Aorta (tissue), 5 donors: ENCODE measurements at places on chromosomes 2 and 18. TPM values are rescaled to one million over a fixed set of nuclear protein-coding genes. Genes with fewer than 3 reads are reported as not detected.

The PAX3 gene
- total RNA-seq: 0.60 TPM

The OTOS gene
- not detected for total RNA-seq

The CCDC121 gene
- total RNA-seq: 2.2 TPM

DNA sequence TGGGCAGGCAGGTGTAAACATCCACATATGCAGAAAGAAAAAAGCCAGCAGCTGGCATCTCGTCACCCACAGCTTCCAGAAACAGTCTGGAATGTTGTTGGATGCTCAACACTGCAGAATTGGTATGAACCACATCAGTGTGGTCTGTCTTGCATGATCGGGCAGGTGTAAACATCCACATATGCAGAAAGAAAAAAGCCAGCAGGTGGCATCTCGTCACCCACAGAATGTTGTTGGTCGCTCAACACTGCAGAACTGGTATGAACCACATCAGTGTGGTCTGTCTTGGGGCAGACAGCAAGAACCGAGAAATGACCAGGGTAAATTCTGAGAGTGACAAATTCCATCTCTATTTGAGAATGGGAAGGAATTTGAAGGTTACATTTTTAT lies 39.6 kb downstream of the DOCK10 start:
- no peak for DNase-seq
- no peak overlapping the region for H3K4me3 ChIP-seq
- H3K27ac ChIP-seq: no peak overlapping the region
- H3K27me3 ChIP-seq: no peaks in the 10 kb centered on the region
- no peaks in the 10 kb centered on the region for H3K4me1 ChIP-seq

DNA sequence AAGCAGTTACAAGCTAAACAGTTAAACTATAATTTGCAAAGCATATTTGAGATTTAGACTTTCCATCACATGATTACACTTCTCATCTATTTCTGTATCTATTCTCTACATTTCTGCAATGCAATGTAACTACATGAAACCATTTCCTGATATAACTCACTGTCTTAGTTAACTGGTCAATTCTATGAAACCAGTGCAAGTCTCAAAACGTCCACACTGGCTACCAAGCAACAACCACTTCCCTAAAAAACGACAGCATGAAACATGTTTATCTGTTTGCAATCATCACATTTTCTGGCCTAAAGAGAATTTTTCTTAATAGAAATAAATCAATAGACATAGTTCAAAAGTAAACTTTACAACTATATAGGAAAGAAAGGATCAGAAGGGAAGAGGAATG lies 17.4 kb downstream of the FECH start:
- no peak overlapping the region for H3K4me3 ChIP-seq
- peaks cover 15% of the 10 kb centered on the region for H3K36me3 ChIP-seq
- no peak for DNase-seq
- no peaks in the 10 kb centered on the region for H3K27me3 ChIP-seq
- no peaks in the 10 kb centered on the region for H3K4me1 ChIP-seq
- H3K27ac ChIP-seq: no peak overlapping the region
